ENCODE measurements at places on chromosomes 2 and 18.

- DNase-seq: no peak
These were observed 36.4 kb upstream of the TBR1 start for GRCh38 chr2:161379740-161380139.

- no peak for DNase-seq
These were observed 9.5 kb downstream of the RTTN start for GRCh38 chr18:70195852-70196434.

GRCh38 chr2:42846026-42846425 lies 53.6 kb upstream of the HAAO start:
- DNase-seq: peak; percentile 14

DNA sequence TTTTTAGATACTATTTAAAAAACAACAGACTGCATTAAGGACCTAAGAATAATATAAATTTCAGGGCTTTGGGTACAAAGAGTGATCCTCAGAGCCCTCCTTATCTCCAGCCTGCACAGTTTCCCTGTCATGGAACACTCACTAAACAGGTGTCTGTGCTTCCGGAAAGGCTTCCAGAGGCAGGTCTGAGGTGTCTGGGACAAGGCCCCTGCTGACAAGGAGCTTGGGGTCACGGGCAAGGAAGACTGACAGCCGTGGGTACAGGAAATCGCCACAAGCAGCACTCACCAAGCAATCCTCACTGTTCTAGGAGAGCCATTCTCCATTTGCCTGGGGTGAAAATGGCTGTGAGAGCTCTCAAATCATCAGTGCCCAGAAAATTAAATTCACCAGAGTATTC lies 220.3 kb upstream of the PXDN start:
- no peak for DNase-seq

GRCh38 chr18:9507565-9508088 lies 32.3 kb downstream of the RALBP1 start:
- DNase-seq: no peak

- no peak for DNase-seq
These were observed 13.3 kb downstream of the UBE2F start for GRCh38 chr2:237980087-237980486.

- DNase-seq: no peak
These were observed 700.5 kb upstream of the CHAC2 start for GRCh38 chr2:53067056-53067455.

DNA sequence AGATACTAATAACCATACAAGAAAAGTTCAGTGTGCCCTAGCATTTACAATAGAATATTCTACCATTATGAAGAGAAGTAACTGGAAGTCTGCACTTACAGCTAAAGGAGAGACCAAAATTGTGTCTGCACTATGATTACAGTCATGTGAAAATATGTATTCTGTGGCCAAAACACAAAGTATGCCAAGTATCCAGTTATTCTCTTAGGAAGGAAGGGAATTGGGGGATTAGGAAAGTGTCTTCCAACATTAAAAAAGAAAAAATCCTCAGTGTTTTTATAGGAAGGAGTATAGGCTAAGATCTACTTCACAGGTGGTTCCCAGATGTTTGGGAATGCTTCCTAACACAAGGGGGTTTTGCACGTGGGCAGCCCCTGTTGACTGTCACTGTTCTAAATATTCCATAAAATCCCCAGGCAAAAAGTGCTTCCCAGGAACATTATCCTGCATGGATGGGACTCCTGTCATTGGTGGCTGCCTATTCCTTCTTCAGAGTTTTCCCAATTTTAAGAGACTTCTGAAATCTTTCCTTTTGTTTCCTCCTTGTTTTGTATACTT lies 180.2 kb upstream of the KLHL29 start:
- no peak for DNase-seq

GRCh38 chr18:58960946-58961722 lies 96.5 kb downstream of the ZNF532 start:
- DNase-seq: no peak

DNA sequence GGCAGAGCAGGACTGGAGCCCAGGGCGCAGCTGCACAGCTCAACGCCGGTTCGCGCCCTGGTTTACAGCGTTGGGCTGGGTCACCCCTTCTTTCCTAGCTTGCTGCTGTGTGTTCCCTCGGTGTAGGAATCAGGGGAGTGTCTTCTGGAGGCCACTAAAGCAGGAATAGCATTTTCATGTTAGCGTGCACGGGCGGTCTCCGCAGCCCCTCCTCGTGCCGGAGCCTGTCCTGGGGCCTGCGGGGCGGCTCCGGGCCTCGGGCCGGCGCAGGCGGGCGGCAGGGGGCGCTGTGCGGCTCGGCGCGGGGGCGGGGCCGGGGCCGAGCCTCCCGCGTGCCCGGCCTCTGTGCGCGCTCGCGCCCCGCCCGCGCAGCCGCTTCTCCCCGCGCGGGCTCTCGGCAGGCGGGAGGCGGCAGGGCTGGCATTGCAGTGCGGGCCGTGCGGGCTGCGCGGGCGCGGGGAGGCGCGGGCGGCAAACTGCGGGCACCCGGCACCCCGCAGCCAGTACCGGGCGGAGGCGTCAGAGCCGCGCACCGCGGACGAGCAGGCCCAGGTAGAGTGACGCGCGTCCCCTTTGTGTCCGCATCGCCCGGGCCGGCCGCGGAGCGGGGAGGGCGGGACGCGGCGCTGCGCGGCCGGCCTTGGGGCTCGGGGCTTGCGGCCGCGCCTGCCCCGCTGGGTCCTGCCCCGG lies at the start of gene RNF144A:
Gene RNF144A (plus strand): TSS at position 342 of the 690 bp plus-strand sequence. CDS start 79,515 bp downstream, outside the sequence.
- DNase-seq: peak; percentile 76

GRCh38 chr2:30334762-30335363 lies 103.5 kb downstream of the LBH start:
- DNase-seq: peak; percentile 42

GRCh38 chr2:206189691-206190090 lies 30.0 kb downstream of the EEF1B2 start:
- DNase-seq: no peak

DNA sequence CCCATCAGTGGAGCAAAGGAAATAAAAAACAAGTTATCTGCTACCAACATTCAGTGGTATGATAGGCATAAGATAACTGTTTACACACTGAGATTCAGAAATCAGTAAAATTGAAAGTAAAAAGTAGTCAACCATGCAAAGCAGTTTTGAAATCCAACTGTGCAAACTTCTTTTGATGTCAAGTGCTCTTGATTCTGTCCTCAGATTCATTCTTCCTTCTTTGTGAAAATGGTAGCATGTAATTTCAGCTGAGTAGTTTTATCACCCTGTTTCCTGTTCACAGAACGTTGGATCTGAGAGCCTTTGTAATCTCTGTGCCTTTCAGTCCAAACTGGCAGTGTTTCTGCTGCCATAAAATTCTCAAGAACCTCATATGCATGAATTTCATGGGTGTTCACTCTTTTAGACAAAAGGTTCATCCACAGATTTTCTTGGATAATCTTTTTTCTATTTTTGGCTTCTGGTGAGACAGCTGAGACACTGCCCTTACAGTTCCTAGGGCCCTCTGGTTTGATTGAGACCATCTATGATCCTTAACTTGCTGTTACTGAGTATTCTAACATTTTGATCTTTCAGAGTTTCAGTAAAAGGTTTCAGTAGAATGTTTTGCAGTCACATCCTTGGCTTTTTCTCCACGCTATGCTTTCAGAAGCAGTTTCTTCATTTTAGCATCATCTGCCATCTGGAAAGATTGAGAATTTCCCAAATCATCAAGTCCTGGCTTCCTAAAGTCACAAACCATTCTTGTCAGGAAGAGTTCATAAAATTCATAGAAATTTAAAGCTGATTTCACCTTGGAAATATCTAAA lies 272.3 kb upstream of the EPHA4 start:
- DNase-seq: no peak

DNA sequence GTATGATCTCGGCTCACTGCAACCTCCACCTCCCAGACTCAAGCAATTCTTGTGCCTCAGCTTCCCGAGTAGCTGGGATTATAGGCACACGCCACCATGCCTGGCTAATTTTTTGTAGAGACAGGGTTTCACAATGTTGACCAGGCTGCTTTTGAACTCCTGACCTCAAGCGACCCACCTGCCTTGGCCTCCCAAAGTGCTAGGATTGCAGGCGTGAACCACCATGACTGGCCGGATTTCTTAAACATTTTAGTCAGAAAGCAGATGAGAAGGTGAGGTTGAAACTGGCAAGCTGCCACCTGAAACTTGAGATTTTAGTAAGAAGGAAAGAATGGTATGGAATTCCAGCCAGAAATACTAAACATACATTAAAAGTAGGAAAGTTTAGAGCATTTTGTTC lies 31.9 kb downstream of the KLHL23 start:
- DNase-seq: no peak

DNA sequence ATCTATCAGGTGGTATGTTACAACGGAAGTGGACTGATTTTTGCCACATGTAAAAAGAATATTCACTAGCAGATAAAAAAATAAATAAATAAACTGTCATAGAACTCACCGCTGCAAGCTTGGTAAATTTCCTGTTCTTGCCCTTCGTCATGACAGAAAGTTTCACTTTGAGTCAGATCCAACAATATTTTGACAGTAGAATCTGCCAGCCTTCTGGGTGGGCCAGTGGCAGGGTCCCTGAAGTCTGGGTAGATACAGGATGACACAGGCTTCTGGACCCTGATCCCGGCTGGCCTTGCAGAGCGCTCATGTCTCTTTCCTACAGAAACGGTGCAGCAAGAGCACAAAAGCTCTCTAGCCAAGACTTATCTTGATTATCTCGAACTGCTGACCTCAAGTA lies 97.8 kb upstream of the PMAIP1 start:
- no peak for DNase-seq

- DNase-seq: no peak
These were observed 75.3 kb upstream of the SIX3 start for GRCh38 chr2:44866152-44866551.

DNA sequence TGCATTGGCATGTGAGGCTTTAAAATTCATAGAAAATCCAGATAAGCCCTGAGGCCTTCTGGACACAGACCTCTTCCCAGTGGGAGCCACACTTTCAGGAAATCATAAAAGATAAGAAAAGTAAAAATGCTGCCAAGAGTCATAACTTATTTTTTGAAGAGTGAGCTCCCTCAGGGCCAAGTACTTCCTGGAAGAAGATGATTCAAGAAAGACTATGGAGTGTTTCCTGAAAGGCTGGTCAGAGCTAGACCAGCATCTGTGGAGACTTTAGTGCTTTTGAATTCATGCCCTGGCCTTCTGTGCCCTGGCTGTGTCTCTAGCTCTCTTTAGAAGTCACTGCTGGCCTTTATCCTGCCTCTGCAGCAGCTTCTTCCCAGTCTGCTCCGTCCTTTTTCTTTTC lies 6.4 kb upstream of the XDH start:
- no peak for DNase-seq

DNA sequence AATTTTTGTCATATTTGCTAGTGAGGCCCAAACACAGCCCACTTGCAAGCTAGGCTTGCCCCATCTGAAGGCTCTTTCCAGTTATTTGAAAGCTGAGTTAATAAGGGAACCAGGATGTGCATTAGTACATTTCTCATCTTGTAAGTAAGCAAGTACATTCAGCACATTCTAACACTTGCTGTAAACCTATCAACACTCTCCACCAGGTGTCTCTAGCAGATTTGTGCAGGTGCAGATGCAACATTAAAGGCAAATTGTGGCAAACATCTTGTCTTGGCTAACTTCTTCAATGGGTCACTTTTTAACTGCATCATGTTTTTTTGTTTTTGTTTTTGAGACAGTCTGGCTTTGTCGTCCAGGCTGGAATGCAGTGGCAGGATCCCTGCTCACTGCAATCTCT lies 25.3 kb upstream of the MFSD6 start:
- DNase-seq: peak; percentile 61

- no peak for DNase-seq
These were observed 248.9 kb downstream of the OSR1 start for GRCh38 chr2:19109518-19109917.

- no peak for DNase-seq
These were observed 120.7 kb downstream of the LOXHD1 start for GRCh38 chr18:46536215-46536874.

- DNase-seq: no peak
These were observed 3.9 kb downstream of the TTL start for GRCh38 chr2:112485849-112486248.

- DNase-seq: peak; percentile 62
These were observed 66.9 kb downstream of the HPCAL1 start for GRCh38 chr2:10369269-10370255.

GRCh38 chr2:239329972-239330572 lies 70.7 kb downstream of the HDAC4 start:
- DNase-seq: no peak

DNA sequence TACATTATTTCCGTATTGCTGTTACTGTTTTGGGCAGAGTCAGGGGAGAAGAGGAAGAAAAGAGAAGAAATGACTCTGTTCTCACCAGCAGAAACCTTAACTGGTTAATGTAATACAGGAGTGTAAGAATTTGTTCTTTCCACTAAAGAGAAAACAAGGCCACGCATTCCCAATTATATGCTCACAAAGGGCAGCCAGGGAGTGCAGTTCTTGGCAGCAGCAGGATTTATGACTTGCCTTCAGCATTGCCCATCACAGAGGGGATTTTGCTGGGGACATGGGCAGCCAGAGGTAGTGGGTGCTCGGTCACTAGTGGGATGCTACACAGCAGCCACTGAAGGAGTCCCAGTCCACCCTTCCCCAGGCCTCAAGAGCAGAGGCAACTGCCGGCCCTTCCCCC lies 18.4 kb downstream of the MREG start:
- no peak for DNase-seq

DNA sequence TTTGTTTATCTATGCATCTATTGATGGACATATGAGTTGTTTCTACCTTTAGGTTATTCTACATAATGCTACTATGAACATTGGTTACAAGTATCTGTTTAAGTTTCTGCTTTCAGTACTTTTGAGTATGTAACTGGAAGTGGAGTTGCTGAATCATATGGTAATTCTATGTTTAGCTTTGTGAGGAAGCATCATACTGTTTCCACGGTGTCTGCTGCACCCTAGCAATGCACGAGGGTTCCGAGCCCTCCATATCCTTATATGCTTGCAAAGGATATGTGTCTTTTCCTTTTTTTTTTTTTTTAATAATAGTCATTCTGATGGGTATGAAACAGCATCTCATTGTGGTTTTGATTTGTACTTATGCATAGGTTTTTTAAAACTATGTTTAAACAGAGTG lies 83.7 kb downstream of the FMNL2 start:
- no peak for DNase-seq
